AG10803 (cell line): ENCODE measurements at places on chromosomes 6 and 20.

GRCh38 chr20:25061103-25061799 lies 3.3 kb upstream of the ACSS1 start:
- DNase-seq, result no peak

- DNase-seq, result no peak
Measured at GRCh38 chr6:147869201-147869600, 360.7 kb downstream of the SAMD5 start.

GRCh38 chr6:116087437-116088027 lies 13.1 kb upstream of the NT5DC1 start:
- peak; percentile 58 for DNase-seq

DNA sequence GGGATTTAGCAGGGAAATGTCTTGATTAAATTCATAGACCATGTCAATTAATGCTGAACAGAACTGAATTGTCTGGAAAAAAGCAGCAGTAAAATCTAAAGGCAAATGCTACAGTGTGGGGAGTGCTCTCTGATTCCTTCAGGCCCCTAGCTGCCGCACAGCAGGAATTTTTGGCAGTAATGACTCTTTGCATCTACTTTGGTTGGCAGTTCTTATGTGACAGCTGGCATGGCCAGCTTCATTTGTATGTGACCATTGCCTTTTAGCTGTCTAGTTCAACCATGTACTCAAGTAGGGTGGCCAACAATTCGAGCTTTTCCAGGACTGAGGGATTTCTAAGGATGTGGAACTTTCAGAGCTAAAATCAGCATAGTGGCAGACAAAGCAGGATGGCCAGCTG lies 499.1 kb upstream of the MAN1A1 start:
- no peak for DNase-seq

- no peak for DNase-seq
Measured at GRCh38 chr6:33008944-33009861, at the start of gene HLA-DOA. TSS of gene HLA-DOA (minus strand) at chr6:33009591.

- DNase-seq, result peak; percentile 67
Measured at GRCh38 chr6:28489366-28490204, 26.0 kb downstream of the GPX6 start.

DNA sequence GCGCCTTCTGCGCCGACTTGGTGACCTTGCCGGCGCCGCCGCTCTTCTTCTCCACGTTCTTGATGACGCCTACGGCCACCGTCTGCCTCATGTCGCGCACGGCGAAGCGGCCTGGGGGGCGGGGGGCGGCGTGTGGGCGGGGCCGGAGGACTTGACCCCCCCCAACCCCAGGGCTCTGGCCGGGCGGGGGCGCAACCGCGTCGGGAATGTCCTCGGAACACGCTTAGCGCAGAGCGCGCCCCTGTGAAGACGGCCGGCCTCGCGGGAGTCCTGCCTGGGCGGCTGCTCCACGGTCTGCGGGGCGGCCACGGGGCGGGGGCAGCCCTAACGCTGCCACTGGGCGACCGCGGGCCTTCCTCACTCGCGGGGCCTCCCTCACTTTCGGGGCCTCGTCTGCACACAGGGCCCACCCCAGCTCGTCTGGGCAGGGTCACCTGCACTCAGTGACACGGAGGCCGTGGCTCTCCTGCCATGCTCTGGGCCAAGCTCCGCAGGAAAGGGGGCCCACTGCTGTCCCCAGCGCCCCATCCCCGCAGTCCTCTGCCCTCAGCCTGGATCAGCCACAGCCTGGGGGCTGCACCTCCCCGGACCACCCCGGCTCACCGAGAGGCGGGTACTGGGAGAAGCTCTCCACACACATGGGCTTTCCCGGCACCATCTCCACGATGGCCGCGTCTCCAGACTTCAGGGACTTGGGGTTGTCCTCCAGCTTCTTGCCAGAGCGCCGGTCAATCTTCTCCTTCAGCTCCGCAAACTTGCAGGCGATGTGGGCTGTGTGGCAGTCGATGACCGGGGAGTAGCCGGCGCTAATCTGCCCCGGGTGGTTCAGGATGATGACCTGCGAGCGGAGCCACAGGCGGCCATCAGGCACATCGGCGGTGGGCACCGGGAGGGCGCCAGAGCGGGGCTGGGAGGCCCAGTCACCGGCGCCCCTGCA lies 10.3 kb downstream of the EEF1A2 start:
- DNase-seq, result no peak
